ENCODE measurements at places on chromosomes 6 and 20.

GRCh38 chr6:134424165-134424797 is 106.4 kb upstream of the SGK1 start:
- DNase-seq = no peak

DNA sequence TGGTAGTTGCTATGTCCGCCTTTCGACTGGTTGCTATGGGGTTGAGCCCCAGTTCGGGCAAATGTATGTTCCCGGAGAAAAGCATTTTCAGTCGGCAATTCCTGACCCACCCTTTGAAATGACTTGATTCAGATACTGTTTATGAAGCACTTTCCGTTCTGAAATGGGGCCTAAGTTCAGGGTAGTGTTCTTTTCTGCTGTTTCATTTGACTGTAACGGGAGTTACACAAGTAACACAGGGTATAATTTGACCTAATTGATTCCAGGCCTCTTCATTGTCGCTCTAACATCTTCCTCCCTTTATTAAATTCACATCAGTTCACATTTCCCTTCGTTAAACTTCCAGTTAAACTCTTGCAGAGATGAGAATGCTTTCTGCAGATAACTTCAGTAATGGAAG is 85.5 kb downstream of the BMP6 start:
- no peak for DNase-seq

DNA sequence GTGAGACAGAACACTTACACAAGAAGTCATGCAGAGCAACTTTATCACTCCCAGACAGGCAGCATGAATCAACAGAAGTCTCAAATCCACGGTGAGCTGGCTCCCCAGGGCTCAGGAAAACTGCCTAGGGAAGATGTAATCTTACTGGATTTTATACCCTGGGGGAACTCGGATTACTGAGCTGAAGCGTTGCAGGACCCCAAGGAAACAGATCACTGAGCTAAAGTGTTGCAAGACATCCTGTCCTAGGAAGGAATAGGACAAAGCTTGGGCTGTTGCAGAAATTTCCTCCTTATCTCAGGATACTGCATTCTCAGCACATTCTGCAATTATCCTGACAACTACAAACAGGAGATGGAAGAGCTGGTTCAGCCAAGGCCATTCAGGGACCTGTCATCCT is 224.8 kb downstream of the TFAP2A start:
- DNase-seq = no peak

DNA sequence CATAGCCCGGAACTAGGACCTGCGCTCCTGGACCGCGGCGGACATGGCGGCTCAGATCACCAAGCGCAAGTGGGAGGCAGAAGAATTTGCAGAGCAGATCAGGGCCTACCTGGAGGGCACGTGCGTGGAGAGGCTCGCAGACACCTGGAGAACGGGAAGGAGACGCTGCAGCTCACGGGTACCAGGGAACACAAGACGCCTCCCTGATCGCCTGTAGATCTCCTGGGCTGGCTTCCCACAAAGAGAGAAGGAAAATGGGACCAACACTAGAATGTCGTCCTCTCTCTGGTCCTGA is 15.1 kb upstream of the HLA-A start:
- no peak for DNase-seq

DNA sequence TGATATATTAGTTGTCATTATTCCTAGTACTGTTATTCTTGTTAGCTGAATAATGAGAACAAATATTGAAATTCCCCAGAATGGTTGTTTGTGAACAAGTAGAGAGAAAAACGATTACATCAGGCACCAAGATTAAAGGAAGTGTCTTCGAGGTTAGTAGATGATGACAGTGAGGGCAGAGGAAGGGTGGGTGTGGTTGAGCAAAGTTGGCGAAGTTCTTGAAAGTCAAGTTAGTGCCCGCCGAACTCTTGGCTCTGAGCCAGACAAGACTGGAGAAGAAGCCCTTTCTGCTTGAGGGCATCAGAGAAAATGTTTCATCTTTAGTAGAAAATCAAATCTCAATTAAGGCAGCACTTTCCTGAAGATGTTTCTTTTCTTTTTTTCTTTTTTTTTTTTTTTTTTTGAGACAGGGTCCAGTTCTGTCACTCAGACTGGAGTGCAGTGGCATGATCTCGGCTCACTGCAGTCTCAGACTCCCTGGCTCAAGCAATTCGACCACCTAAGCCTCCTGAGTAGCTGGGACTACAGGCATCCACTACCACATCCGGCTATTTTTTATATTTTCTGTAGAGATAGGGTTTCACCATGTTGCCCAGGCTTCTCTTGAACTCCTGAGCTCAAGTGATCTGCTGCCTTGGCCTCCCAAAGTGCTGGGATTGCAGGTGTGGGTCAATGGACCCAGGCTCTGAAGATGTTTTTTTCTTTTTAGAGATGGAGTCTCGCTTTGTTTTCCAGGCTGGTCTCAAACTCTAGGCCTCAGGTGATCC is 77.1 kb downstream of the SGK1 start:
- DNase-seq = peak; percentile 79

All from activated CD4-positive, alpha-beta T cell treated with anti-CD3 and anti-CD28 coated beads for 36 hours (primary cell).